ENCODE measurements at places on chromosomes 1 and 21. TPM values are rescaled to one million over a fixed set of nuclear protein-coding genes. Genes with fewer than 3 reads are reported as not detected.

DNA sequence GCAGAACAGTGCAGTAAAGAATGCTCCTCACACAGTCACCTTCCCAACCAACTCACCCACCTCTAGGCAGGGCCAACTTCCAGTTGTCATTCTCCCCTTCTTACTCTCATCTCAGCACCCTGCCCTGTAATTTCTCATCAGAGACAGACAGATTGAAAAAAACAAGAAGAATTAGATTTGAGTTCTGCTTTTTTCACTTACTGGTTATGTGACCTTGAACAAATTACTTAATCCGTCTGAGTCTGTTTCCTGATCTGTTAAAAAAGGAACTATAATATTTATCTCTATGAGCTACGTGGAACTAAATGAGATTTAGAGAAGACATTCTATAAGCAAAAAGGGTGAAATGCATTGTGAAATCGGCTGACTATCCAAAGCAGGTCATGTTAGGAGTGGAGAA, 330.3 kb downstream of the ZNF326 start:
- no peak for DNase-seq

GRCh38 chr1:172443666-172444453, at the start of gene PIGC:
TSS of gene PIGC (minus strand) at chr1:172444069. CDS start at chr1:172442622, 1,447 bp downstream.
- peak; percentile 91 for DNase-seq

Gene UBIAD1
- total RNA-seq, result 19.9 TPM

DNA sequence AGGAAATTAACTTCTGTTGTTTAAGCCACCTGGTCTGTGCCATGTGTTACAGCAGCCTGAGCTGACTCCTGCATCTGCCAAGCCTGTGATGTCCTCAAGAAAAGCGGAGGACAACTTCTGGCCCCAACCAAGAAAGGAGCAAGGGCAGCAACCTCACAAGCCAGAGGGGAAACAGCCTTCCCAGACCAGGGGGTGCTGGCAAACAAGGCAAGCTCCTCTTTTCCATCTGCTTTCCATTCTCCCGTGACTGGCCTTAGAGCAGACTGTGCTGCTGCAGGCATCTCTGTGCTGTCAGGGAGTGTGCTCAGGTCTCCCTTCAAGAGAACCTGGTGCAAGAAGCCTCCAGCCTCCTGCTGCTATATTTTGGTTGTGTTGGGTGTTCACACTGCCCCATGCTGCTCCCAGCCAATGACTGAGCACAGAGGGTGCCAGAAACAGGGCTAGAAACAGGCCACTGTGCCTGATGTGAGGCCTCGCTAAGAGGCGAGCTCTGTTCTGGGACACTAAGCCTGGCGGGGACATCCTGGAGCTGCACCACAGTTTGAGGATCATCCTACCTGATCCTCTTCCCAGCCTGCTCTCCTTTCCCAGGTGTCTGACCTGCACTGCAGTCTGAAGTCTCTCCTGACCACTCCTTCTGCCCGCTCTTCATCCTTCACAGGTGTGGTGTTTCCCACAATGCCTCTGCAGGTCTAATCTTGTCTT, 27.5 kb upstream of the SLAMF9 start:
- DNase-seq, result no peak

DNA sequence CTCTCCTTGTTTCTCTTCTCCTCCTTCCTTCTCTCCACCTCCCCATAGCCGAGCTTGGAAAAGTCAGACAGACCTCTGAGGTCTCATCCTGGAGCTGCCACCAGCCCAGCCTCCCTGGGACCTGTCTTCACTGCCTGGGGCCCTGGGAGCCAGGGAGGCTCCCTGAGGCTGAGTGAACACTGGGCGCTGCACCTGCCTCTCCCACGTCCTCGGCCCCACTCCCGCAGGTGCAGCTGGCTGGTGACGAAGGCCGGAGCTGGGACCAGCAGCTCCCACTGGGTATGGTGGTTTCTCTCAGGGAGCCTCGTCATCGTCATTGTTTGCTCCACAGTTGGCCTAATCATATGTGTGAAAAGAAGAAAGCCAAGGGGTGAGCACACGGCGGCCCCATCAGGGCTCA, 5.3 kb downstream of the TNFRSF14 start:
- DNase-seq, result no peak

DNA sequence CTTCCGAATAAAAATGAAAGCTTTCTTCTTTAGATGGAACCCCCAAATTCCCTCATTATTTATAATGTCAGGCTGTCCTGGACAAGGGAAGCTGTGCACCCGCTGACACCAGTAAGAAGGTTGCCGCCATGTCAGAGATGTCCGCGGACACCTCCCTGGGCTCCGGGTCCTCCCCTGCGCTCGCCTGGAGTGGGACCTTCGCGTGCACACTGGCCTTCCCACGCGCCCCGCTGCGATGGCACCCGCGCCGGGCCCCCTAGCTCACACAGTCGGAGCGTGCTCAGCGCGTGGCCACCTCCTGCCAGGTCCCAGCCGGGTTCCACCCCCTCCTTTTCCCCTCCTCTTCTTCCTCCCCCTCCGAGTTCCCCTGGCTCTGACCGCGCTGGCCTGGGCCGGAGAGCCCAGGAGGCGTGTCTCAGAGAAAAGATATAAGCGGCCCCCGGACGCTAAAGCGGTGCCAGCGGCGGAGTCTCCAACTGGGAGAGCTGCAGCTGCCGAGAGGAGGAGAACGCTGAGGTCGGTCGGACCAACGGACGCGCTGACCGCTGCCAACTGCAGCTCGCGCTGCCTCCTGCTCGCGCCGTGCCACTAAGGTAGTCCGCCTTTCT, at the start of gene G0S2:
TSS of gene G0S2 (plus strand) at position 456 of the 608 bp plus-strand sequence. CDS start 273 bp downstream, outside the sequence.
- peak; percentile 50 for DNase-seq

All from activated CD4-positive, alpha-beta memory T cell treated with anti-CD3 and anti-CD28 coated beads, Interleukin-2, amount 10 ng/mL, durations not matched to agents 7 days and 5 days (primary cell).